ENCODE measurements at places on chromosomes 4 and X. TPM values are rescaled to one million over a fixed set of nuclear protein-coding genes. Genes with fewer than 3 reads are reported as not detected.

- H3K4me3 ChIP-seq: no peak overlapping the region
- no peaks in the 10 kb centered on the region for H3K4me1 ChIP-seq
- H3K27me3 ChIP-seq: no peaks in the 10 kb centered on the region
These were observed 139.5 kb downstream of the MAGEC1 start for GRCh38 chrX:142043196-142043595.

DNA sequence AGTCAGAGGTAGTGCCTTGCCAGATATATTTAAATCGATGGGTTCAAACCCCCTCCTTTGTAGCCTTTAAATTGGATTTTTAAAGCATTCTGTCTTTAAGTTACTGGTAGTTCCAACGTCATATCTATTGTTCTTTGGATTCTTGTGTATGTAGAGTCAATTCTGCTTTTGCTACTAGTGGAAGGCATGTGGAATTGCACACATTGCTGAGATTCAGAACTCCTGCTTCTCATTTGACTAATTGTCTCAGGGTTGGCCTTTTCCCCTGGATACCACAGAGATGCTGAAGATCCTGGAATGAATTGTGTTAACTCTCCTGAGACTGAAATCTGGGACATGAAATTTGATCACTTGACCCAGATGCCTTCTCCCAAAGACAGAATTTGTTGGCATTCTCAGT lies 328.3 kb upstream of the RPS6KA3 start:
- H3K4me1 ChIP-seq: no peaks in the 10 kb centered on the region
- no peak overlapping the region for H3K4me3 ChIP-seq
- DNase-seq: no peak
- peaks cover 7% of the 10 kb centered on the region for H3K27me3 ChIP-seq
- no peaks in the 10 kb centered on the region for H3K36me3 ChIP-seq

- no peak overlapping the region for H3K27ac ChIP-seq
- H3K4me1 ChIP-seq: no peaks in the 10 kb centered on the region
- H3K27me3 ChIP-seq: no peaks in the 10 kb centered on the region
- no peak for DNase-seq
- H3K4me3 ChIP-seq: no peak overlapping the region
- no peaks in the 10 kb centered on the region for H3K36me3 ChIP-seq
These were observed 299.7 kb downstream of the LDB2 start for GRCh38 chr4:16598597-16599206.

DNA sequence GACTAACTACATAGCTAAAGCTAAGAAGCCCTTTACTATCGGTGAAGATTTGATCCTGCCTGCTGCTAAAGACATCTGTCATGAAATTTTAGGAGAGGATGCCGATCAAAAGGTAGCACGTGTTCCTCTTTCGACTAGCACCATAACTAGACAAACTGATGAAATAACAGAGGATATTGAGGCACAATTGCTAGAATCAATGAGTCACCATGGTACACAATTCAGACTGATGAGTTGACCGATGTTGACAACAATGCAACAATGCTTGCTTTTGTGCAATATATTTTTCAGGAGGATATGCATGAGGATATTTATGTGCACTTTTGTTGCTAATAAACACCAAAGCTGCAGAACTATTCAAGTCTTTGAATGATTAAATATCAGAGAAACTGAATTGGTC lies 24.3 kb downstream of the TBCK start:
- no peak overlapping the region for H3K4me3 ChIP-seq
- no peak for DNase-seq
- H3K27me3 ChIP-seq: no peaks in the 10 kb centered on the region
- H3K27ac ChIP-seq: no peak overlapping the region

GRCh38 chr4:53314252-53314651 lies 51.6 kb downstream of the SCFD2 start:
- peaks cover 3% of the 10 kb centered on the region for H3K4me1 ChIP-seq
- no peak overlapping the region for H3K4me3 ChIP-seq
- DNase-seq: no peak
- H3K27me3 ChIP-seq: no peaks in the 10 kb centered on the region
- H3K27ac ChIP-seq: no peak overlapping the region
- peaks cover 7% of the 10 kb centered on the region for H3K36me3 ChIP-seq

- H3K4me1 ChIP-seq: peaks cover 21% of the 10 kb centered on the region
- no peak overlapping the region for H3K4me3 ChIP-seq
- no peak for DNase-seq
These were observed 2.2 kb downstream of the AIMP1 start for GRCh38 chr4:106318511-106318910.

DNA sequence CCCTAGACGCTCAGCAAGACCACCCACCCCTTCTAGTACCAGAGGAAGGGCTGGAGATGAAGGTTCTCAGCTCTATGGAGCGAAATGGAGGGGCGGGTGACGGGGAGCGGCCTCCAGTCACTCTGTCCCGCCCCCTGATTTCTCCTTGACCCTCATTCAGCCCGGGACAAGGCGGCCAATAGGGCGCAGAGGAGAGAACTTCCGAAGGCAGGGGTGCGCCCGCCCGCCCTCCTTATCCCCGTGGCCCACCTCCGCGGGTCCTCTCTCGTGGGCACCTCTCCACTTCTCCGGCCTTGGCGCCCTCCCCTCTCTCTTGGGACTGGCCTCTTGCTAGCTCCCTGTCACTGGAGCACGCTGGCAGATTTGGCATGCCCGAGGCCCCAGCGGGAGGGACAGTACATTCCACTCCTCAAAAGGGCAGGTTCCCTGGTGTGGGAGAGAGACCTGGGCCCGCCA lies 1.1 kb upstream of the SEPTIN6 start:
- H3K4me1 ChIP-seq: peaks cover 22% of the 10 kb centered on the region
- no peaks in the 10 kb centered on the region for H3K36me3 ChIP-seq
- no peak overlapping the region for H3K27ac ChIP-seq

DNA sequence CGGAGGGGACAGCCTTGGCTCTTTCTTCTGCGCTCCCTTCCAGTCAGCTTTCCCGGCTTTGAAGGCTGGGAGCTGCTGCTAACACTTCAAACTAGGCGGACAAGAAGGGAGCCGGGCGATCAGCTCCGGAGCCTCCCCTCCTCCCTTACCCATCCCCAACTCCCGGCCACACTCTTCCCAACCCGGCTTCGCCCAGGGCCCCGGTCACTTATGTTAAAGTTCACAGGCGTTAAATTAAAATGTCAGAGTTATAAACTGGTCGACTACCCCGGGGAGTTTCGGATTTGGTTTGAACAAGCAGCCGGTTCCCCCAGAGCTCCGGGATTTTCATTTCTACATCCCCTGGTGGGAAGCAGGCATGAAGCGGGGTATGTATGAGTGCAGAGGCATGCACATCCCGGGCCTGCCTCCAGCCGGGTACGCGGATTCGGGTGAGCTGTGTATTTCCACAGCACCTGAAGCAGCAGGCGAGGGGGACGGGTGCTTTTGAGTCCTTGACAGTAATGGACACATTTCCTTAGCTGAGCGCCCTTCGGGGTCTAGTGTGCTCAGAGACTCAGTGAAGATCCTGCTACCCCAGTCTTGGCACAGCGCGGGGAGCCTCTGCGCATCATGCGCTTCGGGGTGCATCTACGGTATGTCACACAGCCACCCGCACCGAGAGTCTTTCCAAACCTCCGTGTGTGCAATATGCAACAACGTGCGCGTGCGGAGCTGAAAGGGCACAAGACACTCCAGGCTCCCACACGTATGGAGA lies 880 bp downstream of the UNC5C start:
- DNase-seq: no peak
- H3K4me1 ChIP-seq: peaks cover 20% of the 10 kb centered on the region

GRCh38 chr4:173418639-173419038 lies 19.7 kb upstream of the SCRG1 start:
- DNase-seq: no peak
- no peaks in the 10 kb centered on the region for H3K27me3 ChIP-seq
- no peaks in the 10 kb centered on the region for H3K4me1 ChIP-seq
- H3K4me3 ChIP-seq: no peak overlapping the region
- no peaks in the 10 kb centered on the region for H3K36me3 ChIP-seq

DNA sequence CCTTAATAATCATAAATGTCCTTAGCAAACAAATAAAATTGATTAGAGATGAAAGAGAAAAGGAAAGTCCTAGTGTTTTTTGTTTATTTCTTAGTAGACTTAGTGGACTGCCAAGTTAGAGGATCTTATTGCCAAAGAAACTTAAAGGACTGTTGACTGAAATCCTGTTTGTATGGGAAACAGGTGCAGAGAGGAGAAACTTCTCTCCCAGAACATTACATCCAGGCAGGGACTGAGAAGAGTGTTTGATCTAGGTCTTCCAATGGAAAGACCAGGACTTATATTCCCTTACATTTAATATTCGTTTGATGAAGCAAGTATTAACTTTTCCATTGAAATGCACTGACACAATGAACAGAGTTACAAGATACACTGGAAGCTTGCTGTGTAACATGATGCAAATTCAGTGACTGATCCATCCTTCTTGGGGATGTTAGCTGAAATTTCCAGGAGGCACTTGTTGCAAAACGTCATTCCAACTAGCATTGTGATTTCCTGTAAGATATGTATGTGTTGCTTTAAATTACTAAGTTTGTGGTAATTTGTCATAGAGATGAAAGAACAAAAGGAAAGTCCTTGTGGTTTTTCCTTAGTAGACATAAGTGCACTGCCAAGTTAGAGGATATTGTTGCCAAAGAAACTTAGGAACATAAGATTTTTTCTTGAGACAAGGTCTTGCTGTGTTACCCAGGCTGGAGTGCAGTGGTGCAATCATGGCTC lies 505.6 kb downstream of the STIM2 start:
- H3K4me3 ChIP-seq: no peak overlapping the region
- no peak overlapping the region for H3K27ac ChIP-seq
- H3K4me1 ChIP-seq: no peaks in the 10 kb centered on the region

DNA sequence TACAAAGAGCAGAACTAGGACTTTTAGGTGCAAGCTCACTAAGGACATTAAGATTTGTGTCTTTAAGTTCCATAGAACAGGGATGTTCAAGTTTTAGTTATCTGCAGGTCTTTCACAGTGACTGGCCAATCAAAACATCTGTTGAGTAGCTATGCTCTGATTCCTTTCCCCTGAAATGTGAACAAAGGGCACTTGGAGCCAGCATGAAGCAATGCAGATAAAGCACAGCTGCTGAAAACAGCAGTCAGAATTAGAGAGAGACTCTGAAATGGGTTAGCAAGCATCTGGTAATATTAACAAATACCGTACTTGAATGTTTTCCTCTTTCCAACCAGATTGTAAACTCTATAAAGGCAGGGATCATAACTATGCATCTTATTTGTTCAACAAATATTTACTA lies 276.9 kb downstream of the RAB28 start:
- no peaks in the 10 kb centered on the region for H3K27me3 ChIP-seq
- no peak overlapping the region for H3K4me3 ChIP-seq
- no peak overlapping the region for H3K27ac ChIP-seq
- DNase-seq: no peak
- no peaks in the 10 kb centered on the region for H3K4me1 ChIP-seq
- no peaks in the 10 kb centered on the region for H3K36me3 ChIP-seq

DNA sequence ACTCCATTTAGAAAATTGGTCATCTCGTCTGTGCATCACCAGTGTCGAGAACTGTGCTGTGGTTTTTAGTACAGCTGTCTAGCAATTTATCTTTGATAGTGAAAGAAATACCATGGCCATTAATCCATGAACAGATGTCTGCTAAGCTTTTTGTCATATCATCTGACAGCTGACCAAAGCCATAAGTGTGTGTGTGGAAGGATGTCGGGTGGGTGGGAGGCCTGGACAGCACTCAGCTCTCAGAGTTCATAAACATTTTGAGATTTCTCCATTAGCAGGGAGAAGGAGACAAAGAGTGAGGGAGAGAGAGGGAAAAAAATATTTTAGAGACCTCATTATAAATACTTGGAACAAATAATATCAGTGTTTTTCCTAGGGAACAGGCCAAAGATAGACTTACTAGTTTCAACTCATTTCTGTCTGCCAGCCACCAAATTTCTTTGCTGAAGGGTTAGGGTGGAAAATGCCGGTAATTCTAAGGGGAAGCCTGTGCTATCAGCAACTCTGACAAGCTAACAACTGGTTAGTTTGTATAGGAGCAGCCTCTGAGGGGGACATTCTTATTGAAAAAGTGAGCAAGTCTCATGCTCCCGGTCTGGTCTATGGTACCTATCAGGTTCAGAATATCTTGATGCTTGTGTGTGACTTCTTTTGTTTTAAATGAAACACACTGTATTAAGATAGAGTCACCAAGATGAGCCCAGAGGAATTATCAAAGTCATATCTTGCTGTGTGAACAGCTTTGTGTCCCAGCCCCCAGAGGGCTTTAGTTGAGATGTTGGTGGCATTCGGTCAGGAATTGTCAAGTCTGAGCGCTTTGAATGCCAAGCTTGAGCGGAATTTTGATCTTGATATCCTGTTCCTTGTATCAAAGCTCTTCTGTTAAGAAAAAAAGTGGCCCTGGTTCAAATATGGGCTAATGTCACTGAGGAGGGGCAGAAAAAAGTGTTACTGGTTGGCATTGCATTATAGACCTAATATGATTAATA lies 41.9 kb upstream of the PDLIM3 start:
- H3K27me3 ChIP-seq: peaks cover 14% of the 10 kb centered on the region
- no peak overlapping the region for H3K27ac ChIP-seq
- no peaks in the 10 kb centered on the region for H3K36me3 ChIP-seq
- H3K4me3 ChIP-seq: no peak overlapping the region
- no peaks in the 10 kb centered on the region for H3K4me1 ChIP-seq

Gene NUDT6
- total RNA-seq: 2.2 TPM

Gene FRG2
- not detected for total RNA-seq

Gene TIGD4
- not detected for total RNA-seq

Gene SLC34A2
- total RNA-seq: not detected

Gene AFP
- not detected for total RNA-seq

Data from CD4-positive, alpha-beta T cell (primary cell).